ENCODE measurements at places on chromosomes 12 and 14.

- DNase-seq, result no peak
These were observed 1.4 kb downstream of the B4GALNT1 start for GRCh38 chr12:57631566-57632072.

DNA sequence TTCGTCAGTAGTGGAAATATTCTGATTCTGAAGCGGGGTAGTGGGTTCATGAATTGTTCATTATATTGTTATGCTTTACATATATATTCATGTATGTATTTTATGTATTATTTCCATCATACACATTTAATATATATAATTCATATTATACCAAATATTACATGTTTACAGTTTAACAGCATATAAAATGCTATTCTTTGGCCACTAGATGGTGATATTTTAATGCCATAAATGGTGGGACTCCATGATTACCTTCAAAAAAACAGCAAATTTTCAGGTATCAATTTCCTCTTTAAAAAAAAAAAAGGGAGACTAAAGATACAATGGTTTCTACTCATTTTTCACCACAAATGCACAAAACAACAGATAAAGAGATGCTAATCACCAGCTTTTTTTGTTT, 41.0 kb downstream of the BDKRB1 start:
- no peak for DNase-seq

GRCh38 chr14:80468331-80469122, 257.2 kb upstream of the DIO2 start:
- no peak for DNase-seq

GRCh38 chr14:74427651-74428050, 1.6 kb upstream of the SYNDIG1L start:
- DNase-seq, result no peak

DNA sequence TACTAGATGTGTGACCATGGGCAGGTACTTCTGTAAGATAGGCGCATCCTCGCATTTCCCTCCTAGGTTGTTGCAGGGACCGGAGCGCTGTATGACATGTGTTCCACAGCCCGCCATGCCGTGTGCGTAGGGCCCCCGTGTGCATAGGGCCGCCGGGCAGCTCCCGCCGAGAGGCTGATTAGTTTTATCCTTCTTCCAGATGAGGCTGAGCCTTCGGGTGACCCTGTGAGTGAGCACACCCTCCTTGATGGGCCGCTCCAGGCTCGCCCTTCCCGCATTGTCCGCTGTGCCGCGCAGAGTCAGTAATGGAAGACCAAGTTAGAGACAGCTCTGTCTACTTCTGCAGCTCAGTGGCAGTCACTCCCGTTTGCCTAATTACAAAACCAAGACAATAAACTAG, 72.9 kb upstream of the DYNC1H1 start:
- DNase-seq, result no peak

GRCh38 chr14:104584557-104584956, 5.0 kb downstream of the C14orf180 start:
- DNase-seq, result no peak

DNA sequence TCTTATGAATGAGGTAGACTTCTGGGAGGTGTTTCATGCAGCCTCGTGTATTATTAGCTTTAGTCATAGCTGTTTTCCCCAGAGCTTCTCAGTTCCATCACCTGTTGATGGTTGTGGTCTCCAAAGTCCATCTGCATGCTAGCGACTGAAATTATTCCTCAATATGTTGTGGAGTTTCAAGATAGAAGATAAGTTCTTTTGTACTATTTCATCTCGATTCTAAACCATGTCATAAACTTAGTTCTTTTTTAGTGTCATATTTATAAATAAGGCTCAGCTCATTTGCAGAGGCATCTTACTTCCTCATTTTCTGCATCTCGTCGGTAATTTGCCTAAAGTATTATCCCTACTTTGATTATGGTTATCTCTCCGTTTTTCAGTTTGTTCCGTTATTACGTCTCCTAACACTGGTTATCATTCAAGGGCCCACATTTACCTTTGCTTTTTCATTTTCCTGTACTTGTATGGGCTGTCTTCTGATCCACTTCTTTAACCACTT, 119.1 kb downstream of the ITPR2 start:
- DNase-seq, result no peak

DNA sequence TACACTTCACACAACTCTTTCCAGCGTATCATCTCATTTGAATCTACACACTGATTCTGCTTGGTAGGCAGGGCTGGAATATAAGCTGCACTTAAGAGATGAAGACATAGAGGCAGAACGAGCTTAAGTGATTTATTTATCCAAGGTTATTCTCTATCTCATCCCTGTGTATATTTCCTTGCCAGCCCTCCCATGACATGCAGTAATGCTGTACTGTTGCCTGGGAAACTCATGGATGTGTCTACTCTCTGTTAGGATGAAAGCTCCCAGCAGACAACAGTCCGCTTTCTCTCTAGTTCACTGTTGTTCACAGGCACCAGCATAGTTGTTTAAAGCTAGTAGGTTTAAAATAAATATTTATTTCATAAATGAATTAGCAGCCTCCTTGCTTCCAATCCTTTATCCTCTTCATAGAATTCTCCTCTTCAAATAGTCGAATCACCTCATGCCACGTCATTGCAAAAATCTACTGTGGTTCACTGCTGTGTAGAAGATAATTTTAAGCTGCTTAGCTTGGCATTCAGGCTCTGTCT, 25.4 kb downstream of the FGF6 start:
- DNase-seq, result no peak

DNA sequence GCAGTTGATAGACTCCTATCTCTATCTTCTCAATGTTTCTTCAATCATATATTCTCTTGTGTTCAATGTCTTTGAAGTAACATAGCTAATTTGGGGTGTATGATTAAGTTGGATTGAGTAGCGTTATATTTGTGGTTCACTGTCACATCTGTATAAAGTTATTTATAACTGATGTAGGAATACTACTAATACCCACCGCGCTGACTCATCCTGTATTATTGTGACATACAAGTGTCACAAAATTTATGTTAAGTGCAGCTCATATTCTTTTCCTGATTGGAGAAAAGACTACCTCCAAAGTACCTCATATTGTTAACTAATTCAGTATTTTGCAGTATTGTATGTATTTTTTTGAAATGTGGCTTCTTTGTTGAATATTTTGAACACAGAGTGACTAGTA, 940.8 kb downstream of the SLC6A15 start:
- no peak for DNase-seq

GRCh38 chr12:1226951-1227350, 235.9 kb downstream of the ERC1 start:
- no peak for DNase-seq

GRCh38 chr12:1523558-1524050, 70.8 kb downstream of the FBXL14 start:
- DNase-seq, result no peak

GRCh38 chr14:67571275-67571990, 28.6 kb downstream of the PIGH start:
- peak; percentile 31 for DNase-seq

DNA sequence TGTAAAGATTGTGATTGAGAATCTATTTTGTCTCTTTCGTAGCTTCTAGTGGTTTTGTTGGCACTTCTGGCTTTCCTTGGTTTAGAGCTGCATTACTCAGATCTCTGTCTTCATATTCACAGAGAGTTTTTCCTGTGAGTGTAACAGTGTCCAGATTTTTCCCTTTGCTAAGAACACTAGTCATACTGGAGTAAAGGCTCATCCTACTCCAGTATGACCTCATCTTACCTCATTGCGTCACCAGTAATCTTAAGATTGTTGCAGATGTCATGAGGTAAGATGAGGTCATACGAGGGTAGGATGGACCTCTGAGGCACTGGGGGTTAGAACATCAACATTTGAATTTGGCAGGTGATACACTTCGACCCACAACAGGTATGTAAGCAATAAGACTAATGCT, 461.2 kb downstream of the FLRT2 start:
- no peak for DNase-seq

DNA sequence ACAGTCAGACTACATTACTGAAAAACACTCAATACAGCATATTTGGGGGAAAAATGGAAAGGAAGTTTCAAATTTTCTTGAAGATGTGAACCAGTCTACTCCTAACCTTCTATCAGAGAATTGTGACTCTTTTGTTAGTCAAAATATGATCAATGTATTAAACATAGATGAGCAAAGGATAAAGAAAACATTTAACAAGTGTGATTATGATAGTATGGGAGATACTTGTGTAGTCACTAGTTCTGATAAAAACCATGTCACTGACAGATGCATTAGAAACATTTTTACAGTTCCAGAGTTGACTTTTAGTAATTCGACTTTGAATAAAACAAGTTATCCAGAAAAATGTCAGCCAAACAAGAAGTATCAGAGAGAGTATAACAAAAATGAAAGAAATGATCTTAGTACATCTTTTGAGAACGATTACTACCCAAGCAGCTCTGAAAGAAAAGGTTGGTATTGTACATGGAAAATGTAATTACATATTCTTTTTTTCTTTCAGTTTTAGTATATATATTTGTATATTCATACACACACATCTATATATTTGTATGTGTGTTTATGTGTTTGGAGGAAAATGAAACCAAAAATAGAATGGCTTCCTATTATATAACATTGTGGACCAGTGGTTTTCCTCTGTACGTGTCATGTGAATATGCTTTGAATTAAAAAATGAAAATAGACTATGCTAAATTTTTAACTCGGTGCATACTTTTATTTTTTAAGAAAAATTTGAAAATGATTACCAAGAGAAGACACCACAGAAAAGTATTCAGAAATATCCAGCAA, 63.3 kb upstream of the ABCD2 start:
- DNase-seq, result no peak

DNA sequence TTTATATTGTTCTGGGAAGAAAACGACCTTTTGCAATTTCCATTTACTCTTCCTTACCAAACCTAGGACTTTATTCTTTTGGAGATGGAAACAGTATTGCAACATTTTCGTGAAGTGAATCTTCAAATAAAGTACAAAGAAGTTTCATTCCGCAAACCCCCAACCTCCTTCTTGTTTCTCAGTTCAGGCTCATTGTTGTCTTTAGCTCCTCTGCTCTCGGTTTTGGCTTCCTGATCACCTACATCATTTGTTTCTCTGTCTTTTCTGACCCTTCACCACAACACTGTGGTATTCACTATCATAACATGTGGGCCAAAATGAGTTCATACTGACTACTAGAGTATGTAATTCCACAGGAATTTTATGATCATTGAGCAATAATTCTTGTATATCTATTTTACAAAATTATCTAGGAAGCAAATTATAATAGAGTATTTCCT, 266.8 kb downstream of the ADAMTS20 start:
- DNase-seq, result no peak

GRCh38 chr14:88299865-88300530, 23.1 kb downstream of the KCNK10 start:
- DNase-seq, result no peak

All from stimulated activated CD4-positive, alpha-beta T cell treated with anti-CD3 and anti-CD28 coated beads, TNF-alpha, amount 100 ng/mL, for 4 hours (primary cell).